ENCODE measurements at places on chromosomes 12 and 14.

DNA sequence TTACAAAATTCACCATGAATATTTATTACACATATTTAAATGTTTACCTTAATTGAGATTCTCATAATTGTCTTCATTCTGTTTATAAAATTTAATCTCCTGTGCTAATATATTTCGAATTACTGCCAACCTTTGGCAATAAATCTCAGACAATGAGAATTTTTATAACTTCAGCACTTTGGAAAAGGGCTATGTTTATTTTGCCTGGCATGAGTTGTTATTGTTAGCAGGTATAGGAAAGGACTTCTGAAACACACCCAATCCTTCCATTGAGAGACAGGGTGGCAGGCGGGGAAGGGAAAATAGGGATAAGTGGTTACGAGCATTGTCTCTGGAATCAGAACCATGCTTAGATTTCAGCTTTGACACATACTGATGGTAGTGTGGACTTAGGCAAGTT lies 12.1 kb upstream of the MSRB3 start:
- DNase-seq = no peak

- no peak for DNase-seq
These were observed 189.9 kb upstream of the PELI2 start for GRCh38 chr14:55928276-55928675.

GRCh38 chr12:92961949-92962348 lies 32.9 kb upstream of the EEA1 start:
- no peak for DNase-seq

GRCh38 chr14:75934998-75935628 lies 46.7 kb downstream of the TGFB3 start:
- no peak for DNase-seq

- no peak for DNase-seq
These were observed 254.0 kb upstream of the ATXN7L3B start for GRCh38 chr12:74283646-74284045.

GRCh38 chr12:24911271-24911791 lies 37.6 kb downstream of the BCAT1 start:
- DNase-seq = peak; percentile 17

GRCh38 chr14:63650256-63650952 lies 8.7 kb upstream of the WDR89 start:
- DNase-seq = no peak

DNA sequence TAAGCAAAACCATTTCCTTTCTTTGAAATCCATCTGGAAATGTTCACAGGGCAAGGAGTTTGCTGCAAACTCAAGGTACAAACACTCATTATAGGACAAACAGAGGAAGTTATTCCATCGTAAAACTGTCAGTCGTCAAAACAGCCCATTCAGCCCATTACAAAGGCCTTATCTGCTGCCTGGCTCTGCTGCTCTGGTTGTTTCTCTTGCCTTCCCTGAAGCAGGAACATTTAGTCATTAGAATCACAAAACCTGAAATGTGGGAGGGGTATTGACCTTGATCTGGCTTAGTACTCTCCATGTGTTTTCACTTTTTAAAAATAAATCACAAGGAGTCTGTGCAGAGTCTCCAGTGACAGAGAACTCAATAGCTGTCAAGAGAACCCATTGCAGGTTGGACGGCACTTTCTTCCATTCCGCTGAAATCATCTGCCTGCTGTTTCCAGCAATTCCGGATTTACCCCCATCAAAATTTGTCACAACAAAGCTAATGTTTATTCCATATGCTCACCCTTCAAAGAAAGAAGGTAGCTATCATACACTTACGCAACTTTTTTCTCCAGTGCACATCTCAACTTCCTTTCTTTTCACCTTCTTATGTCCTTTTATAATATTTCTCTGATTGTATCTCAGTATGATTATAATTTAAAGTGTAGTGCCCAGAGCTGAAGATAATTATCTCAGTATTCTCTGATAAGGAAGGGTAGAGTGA lies 24.6 kb upstream of the ITPR2 start:
- DNase-seq = no peak

DNA sequence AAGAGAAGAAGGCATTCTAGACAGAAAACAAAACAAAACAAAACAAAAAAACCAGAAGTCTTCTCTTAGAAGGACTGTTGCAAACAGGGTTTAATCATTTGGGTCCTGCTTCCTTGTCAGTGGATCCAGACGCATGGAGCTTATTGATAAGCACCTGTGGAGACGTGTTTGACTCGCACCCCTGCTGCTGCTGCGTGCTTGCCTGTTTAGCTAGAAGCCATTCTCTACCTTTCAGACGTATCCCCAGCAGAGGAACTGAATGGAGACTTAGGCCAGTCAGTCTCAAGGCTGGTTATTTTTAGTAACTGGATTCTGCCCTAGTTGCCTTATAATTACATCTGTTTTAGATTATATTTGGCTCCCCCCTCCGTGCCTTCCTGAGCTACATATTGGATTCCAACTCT lies 186.1 kb upstream of the EEA1 start:
- no peak for DNase-seq

DNA sequence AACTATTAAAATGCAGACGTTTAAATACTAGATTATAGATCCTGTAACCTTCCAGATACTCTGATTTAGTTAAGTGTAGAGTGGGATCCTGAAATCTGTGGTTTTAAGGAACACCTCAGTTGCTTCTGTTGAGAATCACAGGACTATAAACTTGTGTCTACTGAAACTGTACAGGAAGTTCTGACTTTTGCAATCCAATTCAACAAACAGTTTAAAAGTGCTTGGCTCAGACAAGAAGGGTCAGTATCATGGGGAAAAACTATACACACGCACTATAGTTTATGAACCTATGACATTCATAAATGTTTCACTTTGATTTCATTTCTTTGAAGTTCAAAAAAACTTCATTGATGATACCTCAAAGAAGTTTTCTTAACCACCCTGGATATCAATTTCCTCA lies 13.8 kb downstream of the PDE3A start:
- no peak for DNase-seq

GRCh38 chr14:22554498-22555383 lies 34.3 kb downstream of the DAD1 start:
- no peak for DNase-seq

- DNase-seq = no peak
These were observed 56.4 kb upstream of the KIF21A start for GRCh38 chr12:39499296-39499695.

- DNase-seq = no peak
These were observed 488.0 kb upstream of the STXBP6 start for GRCh38 chr14:25537846-25538455.

DNA sequence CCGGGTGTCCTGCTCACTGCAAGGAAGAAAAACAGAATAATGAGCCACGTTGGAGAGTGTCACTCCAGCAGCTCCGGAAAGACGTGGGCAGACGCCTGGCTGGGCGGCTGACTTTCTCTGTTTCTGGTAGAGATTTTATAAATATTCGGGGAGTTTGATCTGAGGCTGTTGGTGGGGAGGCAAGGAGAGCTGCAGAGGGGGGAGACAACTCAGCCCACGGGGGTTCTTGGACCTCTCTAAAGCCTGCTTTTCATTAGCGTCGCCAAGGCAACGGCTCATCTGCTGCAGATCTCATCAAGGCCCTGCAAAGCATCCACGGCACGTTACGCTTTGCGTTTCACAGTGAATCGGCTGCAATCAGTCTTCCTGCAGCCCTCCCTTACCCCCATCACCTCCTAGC lies 207.2 kb downstream of the ZFP36L1 start:
- no peak for DNase-seq

GRCh38 chr12:40351976-40352375 lies 127.2 kb downstream of the LRRK2 start:
- no peak for DNase-seq

GRCh38 chr14:66610154-66610563 lies 102.2 kb downstream of the GPHN start:
- no peak for DNase-seq

DNA sequence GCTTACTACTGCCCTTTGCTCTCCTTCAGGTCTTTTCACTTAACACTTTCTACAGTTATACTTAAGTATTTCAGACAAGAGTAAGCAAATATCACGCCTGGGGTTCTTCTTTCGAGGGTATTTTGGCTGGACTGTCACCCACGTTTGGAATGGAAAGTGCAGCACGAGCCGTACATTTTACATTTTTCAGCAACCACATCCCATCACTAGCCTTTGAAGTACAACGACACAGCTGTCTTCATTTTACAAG lies 349 bp upstream of the FAM177A1 start:
- no peak for DNase-seq

GRCh38 chr14:99177886-99178835 lies 93.8 kb downstream of the BCL11B start:
- DNase-seq = no peak

DNA sequence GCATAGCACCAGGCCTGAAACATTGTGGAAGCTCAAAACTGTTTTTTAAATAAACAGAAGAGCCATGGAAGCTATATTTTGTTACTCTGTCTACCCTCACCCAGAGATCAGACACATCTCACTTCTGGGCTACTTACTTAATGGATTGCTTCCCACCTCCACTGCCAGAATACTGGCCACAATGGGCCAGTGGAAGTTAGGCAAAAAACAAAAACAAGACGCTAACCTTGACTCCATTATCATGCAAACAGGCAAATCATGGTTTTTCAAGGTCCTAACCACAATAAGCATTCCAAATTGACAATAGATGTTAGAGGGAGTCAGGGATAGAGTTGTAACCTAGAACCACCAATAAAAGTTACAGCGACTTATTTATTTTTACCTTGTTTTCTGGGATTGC lies 52.7 kb upstream of the PTCSC3 start:
- DNase-seq = peak; percentile 22

DNA sequence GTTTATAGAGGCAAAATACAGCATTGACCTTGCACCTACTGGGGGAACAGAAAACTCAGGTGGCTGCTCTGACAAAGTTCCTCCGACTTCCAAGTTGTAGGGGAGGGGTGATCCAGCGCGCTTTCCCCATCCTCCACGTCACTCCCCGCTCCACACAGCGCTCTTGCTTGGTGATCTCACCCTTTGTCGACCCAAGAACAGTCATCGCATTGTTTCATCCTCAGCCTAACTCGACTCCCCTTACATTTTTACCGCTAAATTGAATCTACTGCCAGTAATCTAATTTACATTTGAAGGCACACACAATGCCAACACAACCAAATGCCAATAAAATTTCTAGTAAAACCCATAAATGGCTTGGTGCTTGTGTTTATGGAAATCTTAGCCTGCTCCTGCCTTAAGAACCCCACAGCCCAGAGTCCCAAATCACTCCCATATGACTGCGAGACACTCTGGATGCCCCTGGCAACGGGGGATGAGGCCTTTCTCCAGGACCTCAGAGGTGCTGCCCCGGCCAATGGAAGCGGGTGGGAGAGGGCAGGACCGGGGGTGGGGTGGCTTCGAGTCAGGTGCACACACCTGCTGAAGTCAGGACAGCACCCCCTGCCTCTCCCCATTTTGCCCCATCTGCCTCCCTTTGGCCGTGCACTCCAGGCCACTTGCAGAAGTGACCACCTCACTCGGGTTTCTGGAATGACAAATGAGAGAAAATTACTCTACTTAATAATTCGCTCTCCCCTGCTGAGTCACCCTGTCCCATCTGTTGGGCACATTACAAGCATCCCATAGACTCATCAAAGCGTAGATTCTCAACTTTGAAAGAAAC lies 98.2 kb upstream of the GSC start:
- no peak for DNase-seq

- no peak for DNase-seq
These were observed 257.4 kb upstream of the NOVA1 start for GRCh38 chr14:26855077-26855753.

- no peak for DNase-seq
These were observed 58.6 kb downstream of the R3HDM2 start for GRCh38 chr12:57372233-57372632.

DNA sequence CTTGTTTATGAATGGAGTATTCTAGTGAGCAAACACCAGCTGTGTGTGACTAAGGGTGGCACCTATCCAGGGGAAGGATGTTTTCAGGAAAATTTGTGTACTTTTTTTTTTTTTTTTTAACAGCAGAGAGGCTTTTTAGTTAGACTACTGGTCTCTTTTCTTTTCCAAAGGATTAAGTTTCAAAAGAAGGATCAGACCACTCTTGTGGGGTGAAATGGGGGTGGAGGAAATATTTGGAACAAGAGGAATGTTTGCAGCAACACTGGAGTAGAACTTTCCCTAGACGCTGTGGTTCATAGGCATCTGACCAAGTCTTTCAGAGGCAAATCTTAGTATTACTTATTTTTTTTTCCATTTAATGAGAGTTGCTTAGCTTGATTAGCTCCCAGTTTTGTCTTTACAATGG lies 21.1 kb downstream of the NUBPL start:
- DNase-seq = no peak

- DNase-seq = no peak
These were observed 27.6 kb upstream of the C14orf132 start for GRCh38 chr14:96011607-96012006.

GRCh38 chr14:104383088-104383995 lies 196.2 kb upstream of the C14orf180 start:
- DNase-seq = no peak

GRCh38 chr14:50001999-50002925 lies 109.4 kb downstream of the ARF6 start:
- no peak for DNase-seq

DNA sequence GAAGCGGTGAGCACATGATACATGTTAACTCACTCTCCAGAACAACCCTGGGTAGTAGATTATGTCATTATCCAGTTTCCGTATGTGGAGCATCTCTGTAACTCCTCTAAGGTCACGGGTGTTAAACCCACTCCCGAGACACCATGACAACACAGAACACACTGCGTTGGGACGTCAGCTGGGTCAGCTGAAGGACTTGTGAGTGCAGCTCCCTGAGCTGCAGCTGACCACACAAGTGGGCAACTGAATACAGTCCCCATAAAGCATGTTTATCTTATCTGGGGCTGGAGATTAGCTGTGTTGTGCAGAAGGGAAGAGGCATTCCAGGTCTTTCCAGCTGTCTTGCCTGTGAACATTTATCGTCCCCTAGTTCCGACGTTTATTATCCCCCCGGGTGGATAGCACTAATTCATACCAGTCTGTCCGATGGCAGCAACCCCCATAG lies 211.5 kb downstream of the CHST11 start:
- no peak for DNase-seq

- DNase-seq = no peak
These were observed 81.3 kb downstream of the SLC25A47 start for GRCh38 chr14:100404419-100404818.

DNA sequence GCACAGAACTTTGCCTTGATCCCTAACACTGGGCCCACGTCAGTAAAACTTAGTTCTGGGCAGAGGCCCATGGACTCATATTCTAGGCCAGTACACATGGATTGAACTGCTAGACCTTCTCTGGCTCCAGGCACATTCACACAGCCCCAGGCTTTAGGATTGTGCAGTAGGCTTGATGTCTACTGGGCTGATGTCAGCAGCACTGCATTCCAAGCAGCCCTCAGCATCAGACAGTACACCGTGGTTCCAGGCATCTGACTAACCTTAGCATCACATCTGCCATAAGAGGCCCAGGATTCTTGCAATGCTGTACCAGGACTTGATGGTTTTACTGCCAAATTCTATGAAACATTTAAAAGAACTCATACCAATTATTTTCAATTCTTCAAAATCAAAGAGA lies 301.9 kb downstream of the CCER1 start:
- no peak for DNase-seq
